ENCODE measurements at places on chromosomes 2 and 18. TPM values are rescaled to one million over a fixed set of nuclear protein-coding genes. Genes with fewer than 3 reads are reported as not detected.

GRCh38 chr2:240688553-240688919 lies 3.1 kb upstream of the AQP12A start:
- H3K36me3 ChIP-seq = no peaks in the 10 kb centered on the region
- DNase-seq = no peak
- H3K27me3 ChIP-seq = peaks cover 3% of the 10 kb centered on the region
- no peak overlapping the region for H3K27ac ChIP-seq
- no peak overlapping the region for H3K4me3 ChIP-seq

The DPP10 gene
- total RNA-seq = 3.6 TPM

DNA sequence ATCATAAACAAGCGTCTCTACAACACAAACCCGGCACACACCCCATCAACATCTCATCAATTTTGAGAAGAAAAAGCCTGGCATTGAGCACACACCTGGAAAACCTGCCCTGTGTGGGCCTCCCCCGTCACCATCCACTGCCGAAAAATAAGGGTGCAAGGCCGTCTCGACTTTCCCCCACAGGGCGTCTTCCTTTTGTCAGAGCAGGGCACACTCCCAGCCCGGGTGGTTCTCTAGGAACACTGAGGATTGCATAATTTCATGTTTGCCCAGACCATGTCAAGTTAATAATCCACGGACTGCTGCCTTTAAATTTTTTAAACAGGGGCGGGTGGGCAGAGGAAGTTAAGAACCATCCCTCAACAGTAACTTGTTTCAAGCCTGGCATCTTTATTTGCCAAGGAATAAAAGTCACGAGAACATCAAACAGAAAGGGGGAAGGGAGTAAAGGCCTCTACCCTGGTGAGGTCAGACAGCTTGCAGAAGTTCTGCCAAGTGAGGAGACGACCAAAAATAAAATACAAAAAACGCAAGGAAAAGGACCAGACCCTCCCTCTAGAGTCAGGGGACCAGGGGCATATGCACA lies 2.1 kb downstream of the TFCP2L1 start:
- DNase-seq = no peak
- H3K4me1 ChIP-seq = peaks cover 13% of the 10 kb centered on the region
- peaks cover 32% of the 10 kb centered on the region for H3K27me3 ChIP-seq
- H3K27ac ChIP-seq = no peak overlapping the region
- H3K4me3 ChIP-seq = no peak overlapping the region

DNA sequence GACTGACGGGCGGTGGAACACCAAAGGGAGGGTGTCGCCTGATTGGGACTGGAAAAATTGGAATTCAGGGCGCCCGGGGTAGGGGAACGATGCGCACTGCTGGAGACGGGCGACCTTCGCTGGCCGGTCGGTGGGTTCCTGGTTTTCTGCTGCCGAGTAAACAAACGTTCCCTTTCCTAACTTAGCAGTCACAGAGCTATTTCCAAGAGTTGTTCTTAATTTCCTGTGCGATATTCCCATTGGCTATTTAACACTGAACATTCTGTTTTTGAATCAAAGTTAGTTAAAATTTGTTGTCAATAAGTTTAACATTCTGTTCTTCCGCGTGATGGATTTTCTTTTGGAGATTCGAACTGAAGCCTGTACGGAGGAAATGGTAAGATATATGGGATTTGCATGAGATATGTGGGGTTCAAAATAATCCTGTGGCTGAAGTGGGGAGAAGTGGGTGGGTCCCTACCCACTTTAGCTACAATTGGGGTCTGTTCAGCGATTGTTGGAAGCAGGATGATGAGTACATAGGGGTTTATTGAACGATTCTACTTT lies 862 bp downstream of the C18orf54 start:
- no peak for DNase-seq
- no peaks in the 10 kb centered on the region for H3K27me3 ChIP-seq
- no peaks in the 10 kb centered on the region for H3K36me3 ChIP-seq

GRCh38 chr2:225597911-225598310 lies 198.4 kb downstream of the NYAP2 start:
- no peaks in the 10 kb centered on the region for H3K4me1 ChIP-seq
- H3K27ac ChIP-seq = no peak overlapping the region
- H3K36me3 ChIP-seq = no peaks in the 10 kb centered on the region
- no peaks in the 10 kb centered on the region for H3K27me3 ChIP-seq
- no peak overlapping the region for H3K4me3 ChIP-seq

DNA sequence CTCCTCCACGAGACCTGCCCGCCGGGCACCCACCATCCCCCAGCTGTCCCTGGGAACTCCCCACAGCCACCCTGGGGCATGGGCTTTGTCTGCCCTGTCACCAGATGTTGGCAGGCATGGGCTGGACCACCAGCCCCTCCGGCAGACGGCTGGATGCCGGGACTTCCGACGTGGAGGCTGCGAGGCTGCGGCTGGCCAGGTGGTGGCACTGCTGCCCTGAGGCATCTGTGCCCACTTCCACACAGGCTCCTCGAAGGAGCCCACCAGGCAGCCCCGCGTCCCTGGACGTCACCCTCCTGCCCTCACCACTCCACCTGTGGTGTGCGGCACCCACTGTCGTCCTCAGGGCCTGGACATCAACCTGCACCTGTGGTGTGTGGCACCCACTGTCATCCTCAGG lies 319.9 kb upstream of the SALL3 start:
- H3K36me3 ChIP-seq = no peaks in the 10 kb centered on the region
- DNase-seq = no peak
- no peak overlapping the region for H3K27ac ChIP-seq
- H3K4me1 ChIP-seq = no peaks in the 10 kb centered on the region
- peaks cover 4% of the 10 kb centered on the region for H3K27me3 ChIP-seq
- no peak overlapping the region for H3K4me3 ChIP-seq

GRCh38 chr2:632471-632870 lies 44.7 kb downstream of the TMEM18 start:
- H3K27ac ChIP-seq = no peak overlapping the region
- no peak overlapping the region for H3K4me3 ChIP-seq
- no peaks in the 10 kb centered on the region for H3K36me3 ChIP-seq
- no peak for DNase-seq
- H3K27me3 ChIP-seq = no peaks in the 10 kb centered on the region

DNA sequence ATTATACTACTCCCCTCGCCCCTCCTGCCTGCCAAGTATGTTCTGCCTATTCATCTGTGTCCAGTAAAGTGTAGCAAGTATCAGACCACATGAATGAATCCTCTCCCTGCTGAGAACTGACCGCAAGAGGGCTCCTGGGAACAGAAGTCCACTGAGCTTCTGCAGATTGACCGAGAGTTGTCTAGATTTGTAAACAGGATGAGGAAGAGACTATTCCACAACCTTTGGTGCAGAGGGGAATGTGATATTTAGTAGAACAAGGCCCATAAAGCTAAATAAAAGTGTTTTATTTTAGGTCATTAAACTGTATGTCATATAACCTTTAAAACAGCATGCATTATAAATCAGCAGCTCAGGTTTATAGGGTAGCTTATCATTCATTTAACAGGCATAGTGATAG lies 377.0 kb downstream of the DCC start:
- no peak for DNase-seq
- H3K27me3 ChIP-seq = no peaks in the 10 kb centered on the region

DNA sequence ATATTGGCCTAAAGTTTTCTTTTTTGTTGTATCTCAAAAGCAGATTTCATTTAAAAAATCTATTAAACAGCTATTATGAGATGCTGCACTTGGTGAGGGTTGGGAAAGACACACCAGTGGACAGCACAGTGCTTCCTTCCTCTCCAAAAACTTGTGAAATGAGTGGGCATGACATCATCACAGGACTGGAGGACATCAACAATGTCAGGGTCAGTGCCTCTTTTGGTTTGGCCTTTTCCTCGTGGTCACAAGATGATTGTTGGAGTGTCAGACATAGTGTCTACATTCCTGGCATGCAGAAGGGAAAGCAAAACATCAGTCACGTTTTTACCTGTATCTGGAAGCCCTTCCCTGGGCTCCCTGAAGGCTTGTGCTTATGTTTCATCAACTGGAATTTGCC lies 49.6 kb downstream of the IL1R2 start:
- no peaks in the 10 kb centered on the region for H3K36me3 ChIP-seq
- H3K27me3 ChIP-seq = no peaks in the 10 kb centered on the region
- no peak overlapping the region for H3K27ac ChIP-seq
- H3K4me1 ChIP-seq = peaks cover 4% of the 10 kb centered on the region
- DNase-seq = no peak
- H3K4me3 ChIP-seq = no peak overlapping the region

GRCh38 chr2:188079196-188079595 lies 212.5 kb upstream of the GULP1 start:
- no peaks in the 10 kb centered on the region for H3K36me3 ChIP-seq
- no peak overlapping the region for H3K27ac ChIP-seq
- H3K27me3 ChIP-seq = no peaks in the 10 kb centered on the region
- H3K4me3 ChIP-seq = no peak overlapping the region

GRCh38 chr2:69099541-69099940 lies 86.6 kb downstream of the ANTXR1 start:
- H3K36me3 ChIP-seq = peaks cover 11% of the 10 kb centered on the region
- no peaks in the 10 kb centered on the region for H3K27me3 ChIP-seq
- DNase-seq = no peak
- no peak overlapping the region for H3K4me3 ChIP-seq

DNA sequence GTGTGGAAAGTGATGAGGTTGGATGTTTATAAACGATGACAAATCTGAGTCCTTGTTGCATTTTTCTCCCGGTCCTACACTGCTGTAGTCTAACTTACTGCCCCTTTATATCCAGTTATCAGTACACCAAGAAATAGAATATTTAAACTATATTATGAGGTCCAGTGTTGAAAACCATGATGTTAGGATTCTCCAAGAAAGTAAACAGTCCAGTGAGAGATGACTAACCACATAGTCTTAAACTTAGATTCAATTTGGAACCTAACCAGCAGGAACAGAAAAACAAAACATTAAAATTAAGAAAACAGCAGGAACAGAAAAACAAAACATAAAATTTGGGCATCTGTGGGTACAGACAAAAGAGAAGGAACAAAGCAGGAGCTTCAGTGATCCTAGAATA lies 143.2 kb downstream of the TPGS2 start:
- no peak for DNase-seq
- H3K36me3 ChIP-seq = no peaks in the 10 kb centered on the region
- H3K27me3 ChIP-seq = no peaks in the 10 kb centered on the region
- no peak overlapping the region for H3K4me3 ChIP-seq
- H3K27ac ChIP-seq = no peak overlapping the region

- DNase-seq = no peak
- no peaks in the 10 kb centered on the region for H3K27me3 ChIP-seq
- no peak overlapping the region for H3K4me3 ChIP-seq
- H3K36me3 ChIP-seq = peaks cover 3% of the 10 kb centered on the region
- H3K4me1 ChIP-seq = peaks cover 20% of the 10 kb centered on the region
Observed at GRCh38 chr2:218732761-218733158, 22.1 kb downstream of the TTLL4 start.

GRCh38 chr2:119251652-119252051 lies 28.0 kb downstream of the STEAP3 start:
- peaks cover 15% of the 10 kb centered on the region for H3K4me1 ChIP-seq
- no peak overlapping the region for H3K27ac ChIP-seq
- no peaks in the 10 kb centered on the region for H3K27me3 ChIP-seq
- H3K36me3 ChIP-seq = no peaks in the 10 kb centered on the region
- DNase-seq = no peak
- no peak overlapping the region for H3K4me3 ChIP-seq

The SKA1 gene
- not detected for total RNA-seq

GRCh38 chr2:164911832-164912231 lies 43.5 kb downstream of the SLC38A11 start:
- no peaks in the 10 kb centered on the region for H3K36me3 ChIP-seq
- no peaks in the 10 kb centered on the region for H3K27me3 ChIP-seq
- no peak overlapping the region for H3K27ac ChIP-seq
- no peak for DNase-seq
- no peak overlapping the region for H3K4me3 ChIP-seq

- no peak overlapping the region for H3K4me3 ChIP-seq
- no peaks in the 10 kb centered on the region for H3K4me1 ChIP-seq
- H3K27me3 ChIP-seq = no peaks in the 10 kb centered on the region
- peak; percentile 87 for DNase-seq
- no peaks in the 10 kb centered on the region for H3K36me3 ChIP-seq
Observed at GRCh38 chr2:237026981-237027711, 58.5 kb upstream of the COPS8 start.

The HOXD3 gene
- 4.1 TPM for total RNA-seq
